ENCODE measurements at places on chromosomes 1 and 21.

- DNase-seq, result no peak
Measured at GRCh38 chr1:207898260-207898659, 12.7 kb downstream of the CD34 start.

GRCh38 chr1:6093071-6093470, 47.4 kb downstream of the KCNAB2 start:
- DNase-seq, result no peak

GRCh38 chr1:166368030-166368429, 201.2 kb upstream of the FAM78B start:
- DNase-seq, result no peak

DNA sequence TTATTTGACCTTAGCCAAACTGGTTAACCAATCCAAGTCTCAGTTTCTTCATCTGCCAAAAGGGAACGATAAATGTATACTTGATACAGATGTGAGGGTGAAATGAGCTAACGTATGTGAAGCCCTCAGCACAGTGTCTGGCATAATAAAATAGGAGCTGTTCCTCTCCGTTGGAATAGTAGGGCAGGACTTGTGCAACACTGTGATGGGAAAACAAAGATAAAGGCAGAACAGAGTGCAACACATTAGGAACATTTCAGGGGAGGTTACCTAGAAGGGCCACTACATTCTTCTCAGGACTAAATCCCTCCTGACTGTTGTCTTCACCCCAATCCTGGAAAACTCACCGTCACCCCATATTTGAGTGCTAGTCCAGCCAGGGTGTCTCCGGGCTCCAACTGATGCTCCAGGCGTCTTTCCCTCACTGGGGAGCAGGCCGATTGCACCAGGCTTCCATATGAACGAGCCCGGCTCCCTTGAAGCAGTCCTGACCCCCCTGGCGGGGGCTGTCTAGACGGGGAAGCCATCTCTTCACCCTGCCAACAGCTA, 896 bp downstream of the LYSMD1 start:
- DNase-seq, result no peak

DNA sequence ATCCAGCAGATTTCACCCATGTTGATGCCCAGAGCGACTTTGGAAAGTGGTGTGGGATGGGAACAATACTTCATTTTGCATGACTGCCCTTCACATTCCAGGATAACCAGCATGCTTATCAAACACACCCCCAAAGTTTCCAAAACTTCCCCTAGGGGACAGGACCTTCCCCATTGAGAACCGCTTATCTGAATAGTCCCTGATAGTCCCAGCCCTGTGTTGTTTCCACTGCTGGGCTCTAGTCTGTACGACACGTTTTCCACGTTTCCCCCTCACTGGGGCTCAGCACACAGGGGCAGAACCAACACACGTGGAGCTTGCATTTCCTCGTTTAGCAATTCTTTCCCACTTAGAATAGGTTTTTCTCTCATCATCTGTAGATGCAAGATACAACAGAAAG, 61.0 kb downstream of the BACE2 start:
- DNase-seq, result no peak

GRCh38 chr1:8374356-8374755, 56.4 kb downstream of the SLC45A1 start:
- no peak for DNase-seq

- DNase-seq, result no peak
Measured at GRCh38 chr1:81585371-81585770, 215.4 kb upstream of the ADGRL2 start.

- DNase-seq, result peak; percentile 82
Measured at GRCh38 chr1:25037174-25038074, 107.3 kb upstream of the RUNX3 start.

DNA sequence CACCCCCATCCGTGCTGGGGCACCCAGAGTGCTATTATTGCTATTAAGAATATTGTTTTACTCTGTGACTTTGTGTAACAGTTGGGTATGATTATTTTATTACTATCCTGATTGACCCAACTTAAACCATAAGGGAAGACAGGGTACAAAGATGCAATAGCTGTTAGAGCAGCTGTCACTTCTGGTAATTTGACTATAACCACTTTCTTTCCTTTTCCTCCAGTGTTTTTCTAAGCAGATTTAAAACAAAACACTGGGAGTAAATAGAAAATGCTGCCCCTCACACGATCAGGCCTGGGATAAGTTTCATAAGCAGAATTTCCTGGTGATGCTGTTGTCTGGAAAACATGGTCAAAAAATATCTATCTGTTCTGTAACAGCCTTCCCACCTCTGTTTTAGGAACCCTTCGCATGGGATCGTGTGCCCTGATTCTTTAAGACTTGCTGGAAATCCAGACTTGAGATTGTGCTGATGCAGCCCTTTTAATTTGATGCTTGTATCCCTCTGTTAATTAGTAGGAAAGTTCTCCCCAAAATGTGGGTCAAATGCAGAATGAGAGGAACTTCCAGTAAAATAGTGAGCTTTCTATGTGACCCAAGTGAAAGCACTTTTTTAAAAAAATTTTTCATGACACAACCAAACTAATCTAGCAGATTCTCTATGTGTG, 165.3 kb downstream of the FMN2 start:
- DNase-seq, result no peak

GRCh38 chr1:212899845-212900244, 41.8 kb downstream of the FLVCR1 start:
- DNase-seq, result no peak

- DNase-seq, result no peak
Measured at GRCh38 chr1:245045087-245045881, 109.5 kb upstream of the KIF26B start.

DNA sequence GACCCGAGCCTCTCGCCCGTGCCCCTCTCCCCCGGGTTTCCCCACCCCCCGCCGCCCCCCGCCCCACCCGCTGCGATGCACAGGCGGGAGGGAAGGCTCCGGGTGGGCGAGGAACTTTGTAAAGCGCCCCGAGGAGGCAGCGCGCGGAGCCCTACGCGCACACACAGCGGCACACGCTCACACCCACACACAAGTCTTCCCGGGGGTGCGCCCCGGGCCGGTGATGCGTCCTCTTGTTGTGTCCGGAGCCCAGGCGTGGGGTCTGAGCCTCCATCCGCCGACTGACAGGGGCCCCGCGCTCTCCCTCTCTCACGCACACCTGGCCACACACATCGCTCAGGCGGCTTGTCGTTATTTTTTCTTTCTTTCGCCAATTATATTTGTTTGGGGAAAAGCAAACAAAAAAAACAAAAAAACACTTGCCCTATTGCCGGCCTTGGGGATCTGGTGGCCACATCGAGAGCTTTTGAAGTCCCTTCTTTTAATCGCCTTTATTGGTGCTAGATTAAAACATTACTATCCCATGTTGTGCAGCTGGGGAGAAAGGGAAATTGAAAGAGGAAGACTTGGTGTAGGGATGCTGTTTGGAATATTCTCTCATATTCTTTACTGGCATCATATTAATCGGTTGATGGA, 770 bp downstream of the NTNG1 start:
- DNase-seq, result peak; percentile 41

GRCh38 chr21:36535618-36536241, 55.8 kb upstream of the CLDN14 start:
- DNase-seq, result no peak

DNA sequence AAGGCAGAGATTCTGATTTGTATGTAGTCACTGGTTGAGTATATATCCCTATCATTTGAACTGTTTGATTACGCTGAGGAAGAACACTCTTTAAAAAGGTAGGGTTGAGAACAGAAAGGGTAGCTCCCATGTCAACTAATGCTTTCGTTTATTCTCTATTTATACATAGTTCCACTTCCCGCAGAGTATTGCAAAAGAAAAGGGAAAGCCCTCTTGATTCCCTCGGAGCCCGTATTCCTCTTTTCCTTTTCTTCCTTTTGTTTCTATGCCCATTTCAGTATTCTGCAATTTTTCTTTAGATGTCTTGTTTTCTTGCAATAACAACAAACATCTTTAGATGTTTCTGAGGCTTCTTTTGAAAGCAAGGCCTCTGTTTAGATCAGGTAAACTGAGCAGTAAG, 78.2 kb downstream of the DNTTIP2 start:
- no peak for DNase-seq

- no peak for DNase-seq
Measured at GRCh38 chr1:162823231-162823630, 32.7 kb downstream of the HSD17B7 start.

DNA sequence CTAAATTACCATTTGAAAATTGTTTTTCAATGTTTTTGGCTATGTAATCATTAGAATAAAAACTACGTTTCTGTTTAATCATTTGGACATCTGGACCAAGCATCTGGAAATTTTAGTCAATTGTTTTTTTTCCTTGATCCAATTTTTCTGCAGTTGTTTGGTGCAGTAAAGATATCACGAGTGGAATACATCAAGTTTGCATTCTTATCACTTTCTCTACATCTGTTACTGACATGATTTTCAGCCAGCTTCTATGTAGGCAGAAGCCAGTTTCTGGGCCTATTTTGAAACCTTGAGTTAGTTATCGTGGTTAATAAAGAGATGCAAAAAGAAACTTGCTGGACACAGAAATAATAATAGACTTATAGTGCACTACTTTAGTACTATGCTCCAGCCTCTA, 277.9 kb upstream of the ADAMTS5 start:
- DNase-seq, result no peak

GRCh38 chr1:210770396-210770984, 363.5 kb downstream of the KCNH1 start:
- no peak for DNase-seq

GRCh38 chr21:42080788-42081083, 9.6 kb downstream of the UMODL1 start:
- no peak for DNase-seq

- no peak for DNase-seq
Measured at GRCh38 chr21:37244501-37245095, 22.5 kb downstream of the VPS26C start.

DNA sequence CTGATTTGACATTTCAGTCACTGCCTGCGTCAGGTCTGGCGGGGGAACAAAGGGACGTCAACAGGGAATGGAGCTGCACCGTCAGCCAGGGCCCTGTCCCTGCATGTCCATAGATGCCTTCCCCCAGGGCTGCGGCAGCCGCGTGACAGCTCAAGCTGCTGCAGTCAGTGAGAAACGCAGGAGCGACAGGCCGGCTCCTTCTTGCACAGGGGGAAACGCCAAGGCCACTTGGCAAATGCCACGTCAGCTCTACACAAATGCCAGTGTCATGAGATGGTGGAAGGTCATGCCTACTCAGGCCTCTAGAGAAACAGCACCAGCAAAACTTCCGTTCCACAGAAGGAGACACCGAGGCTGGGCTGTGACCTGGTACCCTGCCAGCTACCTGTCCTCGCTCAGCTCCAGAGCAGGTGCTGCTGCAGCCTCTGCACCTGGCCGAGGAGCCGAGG, 37.7 kb downstream of the SYF2 start:
- DNase-seq, result no peak

- no peak for DNase-seq
Measured at GRCh38 chr1:109989506-109990301, 5.1 kb downstream of the AHCYL1 start.

DNA sequence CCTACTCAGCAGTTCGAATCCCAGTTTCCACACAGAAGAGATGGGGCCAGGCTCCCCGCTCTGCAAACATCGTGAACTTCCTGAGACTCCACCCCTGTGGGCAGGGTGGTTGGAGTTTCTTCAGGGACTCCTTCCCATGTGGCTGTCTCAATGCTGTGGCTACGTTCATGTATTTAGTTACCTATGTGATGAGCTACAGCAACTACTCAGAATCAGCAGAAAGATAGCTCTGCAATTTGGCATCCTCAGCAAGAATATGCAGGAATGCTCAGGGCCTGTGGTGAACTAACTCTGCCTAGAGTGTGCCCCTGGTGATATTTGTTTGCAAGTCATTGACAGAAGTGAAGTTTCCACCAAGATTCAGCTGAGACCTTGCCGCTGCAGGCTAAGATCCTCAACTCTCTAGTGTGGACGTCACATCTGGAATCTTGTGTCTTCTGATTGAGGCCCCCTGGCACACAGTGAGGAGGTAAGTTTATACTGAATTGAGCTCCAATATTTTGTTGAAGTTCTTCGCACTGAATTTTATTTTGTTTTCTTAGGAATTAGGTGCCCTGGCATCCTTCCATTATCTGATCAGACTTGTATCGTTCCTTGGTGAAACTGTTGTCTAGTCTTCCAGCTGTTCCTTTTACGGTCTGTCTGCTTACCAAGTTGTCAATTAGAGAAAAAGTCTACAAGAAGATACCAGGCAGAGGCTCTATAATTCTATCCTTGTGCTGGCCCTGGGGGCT, 8.2 kb upstream of the GLRX2 start:
- DNase-seq, result no peak

DNA sequence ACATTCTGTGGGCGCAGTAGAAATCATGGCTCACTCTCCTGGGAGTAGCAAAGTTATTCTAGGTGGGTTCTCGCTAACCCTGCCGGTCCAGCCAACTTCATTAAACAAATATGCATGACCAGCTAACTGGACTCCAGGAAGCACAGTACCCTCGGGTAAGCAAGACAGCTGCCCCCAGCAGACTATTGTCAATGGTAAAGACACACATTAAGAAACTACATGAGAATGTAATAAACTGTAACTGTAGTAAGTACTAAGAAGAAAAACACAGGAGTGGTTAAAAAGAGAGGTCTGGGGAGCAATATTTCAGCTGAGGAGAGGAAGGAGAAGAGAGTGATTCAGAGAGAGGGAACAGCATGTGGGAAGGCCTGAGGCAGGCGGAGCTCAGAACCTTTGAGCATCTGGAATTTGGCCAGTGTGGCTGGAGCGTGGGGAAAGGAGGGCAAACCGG, 7.4 kb downstream of the SLC2A5 start:
- DNase-seq, result no peak

DNA sequence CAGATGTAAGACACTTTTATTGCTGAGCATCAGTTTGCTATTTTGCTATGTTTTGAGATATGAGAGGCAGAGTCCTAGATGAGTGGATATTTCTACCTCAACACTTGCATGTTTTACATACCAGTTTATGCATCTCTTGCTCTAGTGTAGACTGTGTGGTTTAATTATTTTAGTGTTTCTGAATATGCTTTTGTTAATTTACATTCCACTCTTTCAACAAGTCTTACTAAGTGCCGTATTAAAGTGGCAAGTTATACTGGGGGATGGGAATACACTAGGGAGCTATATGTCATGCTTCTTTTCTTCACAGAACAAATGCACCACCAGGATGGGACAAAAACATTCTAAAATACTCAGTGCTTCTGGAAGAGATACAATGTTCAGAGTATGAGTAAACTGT, 507.7 kb upstream of the PRMT6 start:
- DNase-seq, result no peak

DNA sequence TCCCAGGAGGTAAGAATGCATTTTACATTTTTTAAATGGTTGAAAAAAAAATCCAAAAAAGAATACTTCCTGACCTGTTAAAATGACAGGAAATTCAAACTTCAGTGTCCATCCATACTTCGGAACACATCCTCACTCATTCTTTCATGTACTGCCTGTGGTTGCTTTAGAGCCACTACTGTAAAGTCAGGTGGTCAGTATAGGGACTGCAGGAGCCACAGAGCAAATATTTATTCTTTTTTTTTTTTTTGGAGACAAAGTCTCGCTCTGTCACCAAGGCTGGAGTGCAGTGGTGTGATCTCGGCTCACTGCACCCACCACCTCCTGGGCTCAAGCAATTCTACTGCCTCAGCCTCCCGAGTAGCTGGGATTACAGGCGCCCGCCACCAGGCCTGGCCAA, 124.7 kb downstream of the CLIC6 start:
- no peak for DNase-seq

- no peak for DNase-seq
Measured at GRCh38 chr1:159915571-159916241, 9.6 kb downstream of the TAGLN2 start.
